ENCODE measurements at places on chromosomes 2 and 18. TPM values are rescaled to one million over a fixed set of nuclear protein-coding genes. Genes with fewer than 3 reads are reported as not detected.

GRCh38 chr2:73265298-73266060 is 18.8 kb downstream of the FBXO41 start:
- no peak for DNase-seq

DNA sequence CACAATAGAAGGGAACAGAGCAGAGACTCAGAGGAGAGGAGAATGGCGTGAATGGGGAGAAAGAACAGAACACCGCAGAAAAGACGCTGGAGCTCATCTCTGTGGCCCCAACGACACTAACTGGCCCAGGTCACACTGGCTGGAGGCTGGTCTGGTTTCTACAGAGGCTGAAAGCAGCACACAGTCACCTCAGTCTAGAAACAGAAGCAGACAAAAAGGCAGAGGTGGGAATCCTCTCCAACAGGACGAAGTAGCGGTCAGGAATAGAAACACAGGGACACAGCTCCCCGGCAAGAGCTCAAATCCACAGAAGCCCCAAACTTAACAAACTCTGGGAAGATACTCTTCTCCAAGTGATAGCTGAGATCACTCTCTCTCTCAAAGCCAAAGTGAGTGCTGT is 9.2 kb downstream of the SLC66A2 start:
- DNase-seq, result peak; percentile 3

DNA sequence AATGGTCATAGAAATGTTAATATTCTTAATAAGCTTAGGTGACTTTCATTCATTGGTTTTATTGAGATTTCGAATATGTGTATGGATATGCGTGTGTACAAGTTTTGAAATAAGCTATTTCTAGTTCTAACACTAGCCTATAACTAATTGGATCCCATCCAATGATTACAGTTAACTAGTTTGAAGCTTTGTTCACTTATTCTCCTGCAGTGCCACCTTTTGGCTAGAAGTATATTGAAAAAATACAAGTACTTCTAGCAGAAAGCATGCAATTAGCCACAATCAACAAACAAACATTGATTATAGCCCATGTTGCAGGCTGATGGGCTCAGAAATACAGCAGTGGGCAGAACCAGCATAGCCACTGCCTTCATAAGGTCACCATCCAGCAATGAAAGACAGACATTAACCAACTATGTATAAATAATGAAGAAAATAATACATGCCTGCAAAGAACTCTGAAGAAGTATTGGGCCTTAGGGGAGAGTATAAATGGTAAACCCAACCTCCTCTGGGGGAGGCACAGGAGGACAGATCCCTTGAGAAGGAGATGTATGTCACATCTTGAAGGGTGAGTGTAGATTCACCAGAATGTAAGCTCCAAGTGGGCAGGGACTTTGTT is 5.1 kb upstream of the PIEZO2 start:
- no peak for DNase-seq

- no peak for DNase-seq
Observed at GRCh38 chr18:42883169-42883568, 232.3 kb downstream of the RIT2 start.

DNA sequence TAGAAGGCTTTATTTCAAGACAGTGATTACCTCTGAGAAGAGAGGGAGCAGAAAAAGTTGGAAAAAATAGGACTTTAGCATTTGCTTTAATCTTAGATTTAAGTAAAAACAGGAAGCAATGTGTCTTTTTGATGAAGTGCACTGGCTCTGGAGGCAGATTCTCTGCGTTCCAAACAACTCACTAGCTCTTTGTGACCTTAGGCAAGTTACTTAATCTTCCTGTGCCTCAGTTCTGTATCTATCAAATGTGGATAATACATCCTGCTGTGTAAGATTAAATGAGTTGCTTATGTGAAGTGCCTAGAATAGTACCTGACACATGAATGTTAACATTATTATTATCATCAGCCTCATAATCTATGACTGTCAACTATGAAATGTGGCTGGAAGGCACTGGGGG is 42.3 kb downstream of the RPRD1A start:
- DNase-seq, result no peak

- DNase-seq, result no peak
Observed at GRCh38 chr18:13377496-13377895, 158.9 kb downstream of the LDLRAD4 start.

DNA sequence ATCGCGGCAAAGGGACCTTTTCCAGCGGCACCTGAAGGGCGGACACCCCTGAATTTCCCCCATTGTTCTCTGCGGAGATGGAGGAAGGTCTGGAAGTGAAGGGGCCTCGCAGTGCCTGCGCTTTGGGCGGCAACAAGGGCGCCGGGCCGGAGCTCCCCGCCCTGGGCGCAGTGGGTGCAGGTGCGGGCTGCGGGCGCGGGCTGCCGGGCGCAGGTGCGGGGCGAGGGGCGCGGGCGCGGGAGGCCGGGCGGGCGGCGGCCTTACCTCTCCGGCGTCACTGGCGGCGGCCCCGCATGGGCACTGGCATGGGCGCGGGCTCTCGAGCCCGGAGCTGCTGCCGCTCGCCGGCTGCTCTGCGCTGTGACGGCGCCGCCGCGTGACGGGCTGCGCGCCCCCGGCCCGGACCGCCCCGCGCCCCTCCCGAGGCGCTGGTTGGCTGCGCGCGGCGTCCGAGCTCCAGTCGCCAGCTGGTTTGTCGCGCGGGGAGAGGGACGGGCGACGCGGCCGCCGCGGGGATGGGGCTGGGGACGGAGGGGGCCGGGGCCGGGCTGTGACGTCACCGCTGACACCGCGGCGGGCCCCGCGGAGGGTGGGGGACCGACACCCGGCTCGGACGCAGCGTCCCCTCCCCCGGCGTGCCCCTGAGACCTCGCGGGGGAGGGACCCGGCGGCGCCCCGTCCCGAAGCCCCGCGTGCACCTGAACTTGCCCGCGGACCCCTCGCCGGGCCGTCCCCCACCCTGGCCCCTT is at the start of gene KIF1A:
Gene KIF1A (minus strand): TSS at position 362 of the 749 bp plus-strand sequence. CDS start 22,467 bp downstream, outside the sequence.
- DNase-seq, result no peak

DNA sequence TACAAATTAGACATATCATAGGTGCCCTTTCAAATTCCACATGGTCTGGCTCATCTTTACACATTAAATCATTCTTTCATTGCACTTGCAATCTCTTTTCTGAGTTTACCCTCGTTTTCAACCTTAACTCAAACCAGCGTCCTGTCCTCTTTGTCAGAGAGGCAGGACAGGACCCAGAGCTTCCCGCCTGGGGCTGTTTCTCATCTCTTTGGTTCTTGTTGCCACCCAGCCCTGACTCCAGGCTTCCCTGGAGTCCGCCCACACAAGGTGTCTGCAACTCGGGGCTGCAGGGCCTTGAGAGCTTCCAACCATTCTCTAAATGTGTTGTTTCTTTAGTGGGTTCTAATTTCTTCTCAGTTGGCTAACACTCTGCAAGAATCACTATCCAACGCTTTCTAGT is 24.4 kb downstream of the RBMS1 start:
- no peak for DNase-seq

- DNase-seq, result no peak
Observed at GRCh38 chr18:32553174-32553573, 82.5 kb upstream of the GAREM1 start.

DNA sequence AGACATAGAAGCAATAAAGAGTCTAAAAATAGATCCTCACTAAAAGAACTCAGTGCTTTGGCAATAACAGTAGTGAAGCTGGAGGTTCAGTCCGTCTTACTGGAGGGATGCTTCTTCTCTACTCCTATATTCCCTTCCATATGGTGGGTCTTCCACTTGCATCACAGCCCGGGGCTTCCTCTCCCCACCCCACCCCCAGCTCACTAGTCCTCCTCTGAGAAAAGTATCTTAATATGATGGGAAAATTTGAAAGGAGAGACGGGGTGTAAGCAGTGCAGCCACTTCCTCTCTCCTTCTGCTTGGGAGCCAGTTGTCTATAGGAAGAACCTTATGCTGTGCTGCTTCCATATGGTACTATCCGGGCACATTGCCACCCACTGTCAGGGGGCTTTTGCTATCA is 57.2 kb upstream of the SPOPL start:
- no peak for DNase-seq

DNA sequence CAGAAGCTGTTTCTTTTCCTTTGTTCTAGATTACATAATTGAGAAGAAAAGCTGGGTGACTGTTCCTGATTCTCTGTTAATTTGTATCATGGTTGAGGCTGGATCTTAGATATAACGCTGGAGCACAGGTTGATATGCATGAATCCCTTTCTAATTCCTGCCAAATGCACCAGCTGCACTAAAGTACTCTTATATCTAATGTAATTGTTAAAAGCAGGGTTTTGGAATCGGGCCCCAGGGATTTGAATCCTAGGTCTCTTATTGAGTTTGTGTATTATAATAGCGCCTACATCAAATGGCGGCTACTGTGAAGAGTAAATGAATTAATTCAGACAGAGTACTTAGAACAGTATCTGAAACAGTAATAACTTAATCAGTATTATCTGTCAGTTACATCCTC is 80.4 kb downstream of the MC4R start:
- DNase-seq, result no peak

- no peak for DNase-seq
Observed at GRCh38 chr18:23889907-23890306, 124.6 kb upstream of the TTC39C start.

- DNase-seq, result no peak
Observed at GRCh38 chr2:2667690-2668089, 336.6 kb upstream of the MYT1L start.

DNA sequence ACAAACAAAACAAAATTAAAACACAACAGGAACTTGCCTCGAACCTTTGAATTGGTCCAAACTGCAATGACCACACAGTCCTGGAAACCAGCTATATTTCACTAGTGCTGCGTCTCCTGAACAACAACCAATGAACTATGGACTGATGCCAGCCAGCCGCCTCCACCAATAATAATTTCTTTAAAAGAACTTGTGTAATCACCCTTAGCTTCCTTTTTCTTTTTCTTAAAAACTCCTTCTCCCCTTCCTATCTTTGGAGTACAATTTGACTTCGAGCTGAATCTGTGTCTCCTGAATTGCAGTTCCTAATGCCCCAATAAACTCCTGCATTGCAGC is 1.6 kb upstream of the CXXC1 start:
- DNase-seq, result no peak

DNA sequence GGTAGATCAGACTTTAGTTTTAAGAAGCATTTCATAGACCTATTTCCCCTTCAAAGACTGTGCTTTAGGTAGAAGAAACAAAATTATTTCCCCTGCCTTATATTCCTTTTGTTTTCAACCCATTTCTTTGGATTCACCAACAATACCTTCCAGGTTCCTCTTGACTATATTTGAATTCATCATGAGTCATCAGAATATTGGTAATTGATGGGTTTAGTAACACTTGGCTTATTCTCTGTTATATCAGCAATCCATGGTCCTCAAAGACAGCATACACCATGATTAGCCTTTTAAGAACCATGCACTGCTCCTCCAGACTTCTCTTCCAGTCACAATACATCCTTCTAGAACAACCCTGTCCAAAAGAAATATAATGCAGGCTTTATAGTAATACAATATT is 83.0 kb upstream of the NOSTRIN start:
- DNase-seq, result no peak

DNA sequence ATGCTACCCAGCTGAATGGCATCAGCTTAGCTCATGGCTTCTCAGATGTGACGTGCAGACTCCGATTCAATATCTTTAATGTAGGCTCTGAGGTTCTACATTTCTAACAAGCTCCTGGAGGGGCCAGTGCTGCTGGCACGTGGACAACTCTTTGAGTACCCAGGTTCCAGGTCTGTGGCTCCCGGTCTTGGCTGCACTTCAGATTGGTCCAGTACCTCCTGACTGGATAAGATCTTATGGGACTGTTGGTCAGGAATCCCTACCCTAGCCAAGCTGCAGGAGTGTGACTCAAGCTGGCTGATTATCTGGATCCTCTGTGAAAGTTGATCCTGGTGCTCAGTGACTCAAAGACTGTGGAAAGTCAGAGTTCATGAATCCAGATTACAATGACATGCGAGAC is 222.1 kb downstream of the ANKRD30B start:
- DNase-seq, result no peak

- DNase-seq, result no peak
Observed at GRCh38 chr2:31274401-31275075, 40.6 kb downstream of the EHD3 start.

CPS1 gene
- 3.0 TPM for total RNA-seq

RUFY4 gene
- not detected for total RNA-seq

NEB gene
- 1.9 TPM for total RNA-seq

HOXD4 gene
- total RNA-seq, result 2.6 TPM

DOK6 gene
- total RNA-seq, result 2.7 TPM

All from omental fat pad (tissue), 4 donors.